ENCODE measurements at places on chromosomes 1 and 21.

- DNase-seq, result no peak
Observed at GRCh38 chr21:41254090-41254700, 62.4 kb upstream of the FAM3B start.

- DNase-seq, result no peak
Observed at GRCh38 chr1:206512851-206513180, 5.5 kb downstream of the RASSF5 start.

GRCh38 chr1:214404571-214405213 lies 123.7 kb downstream of the SMYD2 start:
- no peak for DNase-seq

- DNase-seq, result no peak
Observed at GRCh38 chr1:93180723-93181613, at the start of gene CCDC18. Gene CCDC18, plus strand, starts transcription at chr1:93180724. Its CDS starts 2,638 bp downstream, at chr1:93183362.

DNA sequence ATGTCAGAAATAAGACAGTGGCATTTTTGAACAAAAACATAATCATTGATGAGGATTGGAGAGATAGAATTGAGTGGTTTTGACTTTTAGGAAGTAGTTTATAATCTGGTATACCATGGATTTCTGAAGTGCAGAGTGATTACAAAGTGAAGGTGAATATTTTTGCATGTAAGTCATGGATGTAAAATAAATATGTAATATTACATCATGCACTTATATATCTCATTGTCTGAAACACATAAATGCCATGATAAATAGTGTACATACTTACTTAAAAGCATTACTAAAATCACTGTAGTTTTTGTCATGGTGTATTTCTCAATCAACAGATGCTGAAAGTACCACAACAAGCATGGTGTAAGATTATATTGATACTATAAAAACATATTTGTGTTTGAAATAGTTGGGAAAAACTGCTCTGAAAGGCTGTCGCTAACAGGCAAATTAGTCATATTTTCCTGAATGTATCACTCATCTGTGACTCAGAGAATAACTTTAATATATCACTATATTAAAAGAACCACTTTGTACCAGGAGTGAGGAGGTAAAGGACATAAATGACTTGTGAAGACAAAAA lies 24.8 kb upstream of the RGS18 start:
- no peak for DNase-seq

GRCh38 chr1:114670083-114671010 lies 498 bp upstream of the DENND2C start:
- peak; percentile 95 for DNase-seq

GRCh38 chr1:3530926-3531818 lies 76.7 kb downstream of the ARHGEF16 start:
- DNase-seq, result peak; percentile 86

DNA sequence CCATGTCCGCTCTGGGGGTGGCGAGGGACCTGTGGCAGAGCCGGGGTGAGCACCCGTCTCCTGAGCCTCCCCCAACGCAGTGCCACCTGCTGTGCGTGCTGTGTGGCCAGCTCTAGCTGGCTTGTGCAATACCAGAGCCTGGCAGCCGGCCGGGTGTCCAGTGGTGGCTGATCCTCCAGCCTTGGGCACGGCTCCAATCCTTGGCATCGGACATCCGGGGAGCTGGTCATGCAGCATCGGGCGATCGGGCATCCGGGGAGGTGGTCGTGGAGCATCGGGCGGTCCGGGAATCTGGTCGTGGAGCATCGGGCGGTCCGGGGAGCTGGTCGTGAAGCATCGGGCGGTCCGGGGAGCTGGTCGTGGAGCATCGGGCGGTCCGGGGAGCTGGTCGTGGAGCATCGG lies 8.1 kb downstream of the SLX9 start:
- no peak for DNase-seq

DNA sequence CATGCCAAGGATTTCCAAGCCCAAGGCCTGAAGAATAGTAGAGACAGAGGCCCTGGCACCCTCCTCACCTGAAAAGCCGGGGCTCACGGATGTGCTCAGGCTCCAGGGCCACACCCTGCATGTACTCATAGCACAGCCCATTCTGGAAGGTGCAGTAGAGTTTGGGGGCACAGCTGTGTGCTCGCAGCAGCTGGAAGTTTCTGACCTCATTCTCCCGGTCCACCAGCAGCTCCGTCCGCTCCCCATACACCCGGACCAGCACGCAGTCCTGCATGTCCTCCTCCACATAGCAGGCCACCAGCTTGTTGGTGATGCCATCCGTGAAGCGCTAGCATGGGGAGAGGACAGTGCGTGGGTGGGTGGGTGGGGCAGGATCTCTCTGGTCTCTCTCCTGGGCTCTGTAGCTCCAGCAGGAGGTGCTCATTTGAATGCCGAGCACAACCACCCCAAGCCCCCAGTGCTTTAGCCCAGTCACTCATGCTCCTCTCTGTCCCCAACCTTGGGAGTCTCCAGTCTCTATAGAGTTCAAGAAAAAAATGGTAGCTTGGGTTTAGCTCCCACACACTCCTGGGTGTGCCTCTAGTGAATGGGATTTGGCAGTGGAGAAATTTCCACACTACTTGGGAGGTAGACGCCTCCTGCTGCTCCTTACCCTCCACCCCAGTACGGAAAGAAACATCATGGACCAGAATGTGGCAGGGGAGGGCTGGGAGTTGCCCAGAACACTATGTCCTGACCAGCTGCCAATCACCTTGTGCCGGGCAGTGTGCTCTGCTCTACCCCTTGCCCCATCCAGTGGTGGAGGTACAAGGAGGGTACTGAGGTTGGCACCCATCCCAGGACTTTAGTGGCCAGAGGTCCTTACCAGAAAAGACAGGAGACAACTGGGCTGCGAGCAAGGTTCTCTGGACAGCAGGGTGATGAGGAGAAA lies 1.9 kb downstream of the ETNK2 start:
- no peak for DNase-seq

GRCh38 chr21:42941696-42942085 lies 16.3 kb upstream of the ERVH48-1 start:
- DNase-seq, result no peak

- no peak for DNase-seq
Observed at GRCh38 chr1:222370913-222371675, 176.8 kb downstream of the HHIPL2 start.

DNA sequence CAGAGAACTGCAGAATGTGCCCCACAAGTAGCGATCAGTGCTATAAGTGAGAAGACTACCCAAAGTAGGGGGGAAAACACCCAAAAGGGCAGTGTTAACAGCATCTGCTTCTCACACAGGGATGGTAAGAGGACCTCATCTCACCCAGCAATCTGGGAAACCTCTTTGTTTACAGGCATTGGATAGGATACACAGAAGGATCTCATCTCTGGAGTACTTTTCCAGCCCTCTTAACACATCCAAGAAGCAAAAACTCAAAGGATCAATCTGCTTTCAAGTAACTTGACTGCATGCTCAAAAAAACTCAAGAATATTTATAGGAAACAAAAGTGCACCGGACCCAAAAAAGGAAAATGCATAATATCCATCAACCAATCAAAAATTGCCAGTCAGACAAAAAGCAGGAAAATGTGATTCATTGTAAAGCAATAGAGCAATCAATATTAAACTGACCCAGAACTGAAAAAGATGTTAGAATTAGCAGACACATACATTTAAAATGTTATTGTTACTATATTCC lies 311.0 kb upstream of the CXADR start:
- DNase-seq, result no peak

DNA sequence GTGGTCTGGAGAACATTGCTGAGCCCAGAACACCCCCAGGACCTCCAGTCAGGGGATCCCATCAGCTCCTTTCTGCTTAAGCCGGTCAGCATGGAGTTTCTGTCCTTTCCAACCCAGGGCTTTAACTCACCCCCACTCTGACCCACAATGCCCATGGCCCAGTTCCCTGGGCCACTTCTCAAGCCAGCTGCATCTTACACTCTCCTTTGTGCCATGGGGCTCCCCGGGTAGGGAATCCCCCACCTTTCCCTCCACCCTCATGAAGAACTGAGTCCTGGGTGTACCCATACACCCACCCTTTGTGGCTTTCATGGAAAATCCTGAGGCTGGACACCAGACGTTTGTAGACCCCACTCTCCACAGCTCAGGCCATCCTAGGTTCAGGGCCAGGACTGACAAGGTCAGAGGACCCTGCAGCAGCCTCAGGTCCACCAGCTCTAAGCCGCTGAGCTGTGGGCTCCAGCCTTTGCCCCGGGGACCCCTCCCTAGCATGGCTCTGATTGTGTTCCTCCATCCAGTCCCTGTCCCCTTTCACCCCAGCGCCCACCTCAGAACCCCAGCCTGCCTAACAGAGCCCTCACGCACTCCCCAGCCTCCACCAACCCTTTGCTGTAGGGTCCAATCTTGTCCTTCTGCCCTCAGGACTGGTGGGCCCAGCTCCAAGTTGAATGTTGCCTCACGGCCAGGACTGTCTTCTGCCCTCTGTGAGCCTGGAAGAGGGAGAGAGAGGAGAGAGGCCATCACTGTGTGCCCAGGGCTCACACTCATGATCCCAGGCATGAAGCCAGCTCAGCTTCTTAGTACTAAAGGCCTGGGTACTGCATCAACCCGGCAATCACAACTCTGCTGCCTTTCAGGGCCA lies 394.8 kb downstream of the MATN1 start:
- DNase-seq, result no peak

- DNase-seq, result no peak
Observed at GRCh38 chr1:13681921-13682320, 18.1 kb upstream of the PRDM2 start.

GRCh38 chr1:214967865-214968575 lies 114.5 kb upstream of the KCNK2 start:
- no peak for DNase-seq

- no peak for DNase-seq
Observed at GRCh38 chr1:88291611-88292354, 392.3 kb upstream of the PKN2 start.

DNA sequence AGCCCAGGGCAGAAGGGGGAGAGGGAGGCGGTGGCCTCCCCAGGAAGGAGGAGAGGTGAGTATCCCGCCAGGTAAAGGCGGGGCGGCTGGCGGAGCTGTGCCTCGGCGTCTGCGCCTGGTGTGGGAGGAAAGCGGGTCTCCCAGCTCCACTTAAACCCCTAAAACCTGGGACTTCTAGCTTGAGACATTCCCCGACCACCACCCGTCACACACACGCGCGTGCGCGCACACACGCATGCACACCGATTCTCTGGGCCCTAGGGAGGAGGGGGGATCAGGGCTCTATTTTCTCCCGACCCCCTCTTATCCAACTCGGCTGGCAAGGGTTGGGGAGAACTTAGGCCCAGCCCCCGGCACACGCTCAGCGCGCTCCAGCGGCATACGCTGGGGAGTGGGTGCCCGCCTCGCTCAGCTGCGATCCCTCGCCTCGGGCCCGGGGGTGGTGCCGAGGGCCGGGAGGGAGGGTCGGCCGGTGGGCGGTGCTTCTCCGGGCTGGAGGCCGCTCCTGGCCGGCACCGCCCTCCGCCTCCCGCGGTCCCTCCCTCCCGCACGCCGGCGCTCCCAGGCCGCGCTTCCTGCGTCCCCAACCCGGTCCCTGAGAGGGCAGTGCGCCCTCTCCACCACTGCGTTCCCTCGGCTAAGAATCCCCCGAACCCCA lies at the start of gene TMEM51:
Gene TMEM51, plus strand, starts transcription at position 564 of the 658 bp plus-strand sequence. CDS start 61,341 bp downstream, outside the sequence.
- DNase-seq, result peak; percentile 91

DNA sequence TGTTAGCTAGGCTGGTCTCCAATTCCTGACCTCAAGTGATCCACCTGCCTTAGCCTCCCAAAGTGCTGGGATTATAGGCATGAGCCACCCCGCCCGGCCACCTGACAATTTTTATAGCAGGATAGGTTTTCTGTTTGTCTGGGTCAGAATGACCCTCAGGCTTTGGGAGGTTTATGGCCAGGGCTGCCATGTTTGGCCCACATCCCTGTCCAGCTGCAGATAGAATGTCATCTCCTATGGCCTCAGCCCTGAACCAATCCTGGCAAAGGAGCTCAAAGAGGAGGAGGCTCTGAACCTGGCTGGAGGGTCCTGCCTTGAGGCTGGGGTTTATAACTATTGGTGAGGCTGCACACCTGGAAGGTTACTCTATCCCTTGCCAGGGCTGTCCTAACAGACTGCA lies 83.0 kb downstream of the HMGB4 start:
- DNase-seq, result no peak

GRCh38 chr1:9187004-9187403 lies 47.6 kb upstream of the H6PD start:
- DNase-seq, result no peak

- DNase-seq, result no peak
Observed at GRCh38 chr1:195439661-195440060, 1168.6 kb downstream of the KCNT2 start.

- DNase-seq, result no peak
Observed at GRCh38 chr1:29599826-29600225, 363.5 kb downstream of the PTPRU start.

DNA sequence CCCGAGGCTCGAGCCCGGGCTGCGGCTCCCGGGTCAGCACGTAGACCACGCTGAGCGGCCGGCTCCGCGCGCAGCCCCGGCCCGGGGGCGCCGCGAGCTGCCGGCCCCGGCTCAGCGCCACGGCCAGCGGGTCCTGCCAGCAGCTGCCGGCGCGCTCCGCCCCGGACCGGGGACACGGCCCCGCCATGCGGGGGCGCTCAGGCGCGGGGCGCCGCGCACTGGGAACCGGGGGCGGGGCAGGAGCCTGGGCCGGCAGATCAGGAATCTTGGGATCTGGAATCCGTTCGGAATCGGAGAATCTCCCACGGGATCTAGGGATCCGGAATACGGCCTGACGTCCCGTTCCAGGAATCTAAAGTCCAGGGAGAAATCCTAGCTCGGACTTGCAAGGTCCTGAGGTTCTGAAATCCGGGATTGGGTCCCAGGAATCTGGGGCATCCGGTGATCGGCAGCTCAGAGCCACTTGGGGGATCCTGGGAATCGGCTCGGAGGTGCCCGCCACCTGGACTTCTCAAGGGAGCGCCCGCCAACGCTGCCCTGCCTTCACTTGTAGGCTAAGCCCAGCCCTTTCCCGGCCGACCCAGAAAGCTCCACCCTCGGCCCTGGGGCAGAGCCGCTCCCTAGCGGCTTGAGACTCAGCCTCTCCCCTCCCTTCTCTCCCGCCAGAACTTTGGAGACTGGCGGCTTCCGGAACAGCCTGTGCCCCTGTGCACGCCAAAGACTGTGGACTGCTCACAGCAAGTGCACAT lies at the start of gene MAP3K6:
Gene MAP3K6, minus strand, starts transcription at position 551 of the 749 bp plus-strand sequence. Its CDS starts 364 bp downstream, at position 187.
- peak; percentile 71 for DNase-seq

DNA sequence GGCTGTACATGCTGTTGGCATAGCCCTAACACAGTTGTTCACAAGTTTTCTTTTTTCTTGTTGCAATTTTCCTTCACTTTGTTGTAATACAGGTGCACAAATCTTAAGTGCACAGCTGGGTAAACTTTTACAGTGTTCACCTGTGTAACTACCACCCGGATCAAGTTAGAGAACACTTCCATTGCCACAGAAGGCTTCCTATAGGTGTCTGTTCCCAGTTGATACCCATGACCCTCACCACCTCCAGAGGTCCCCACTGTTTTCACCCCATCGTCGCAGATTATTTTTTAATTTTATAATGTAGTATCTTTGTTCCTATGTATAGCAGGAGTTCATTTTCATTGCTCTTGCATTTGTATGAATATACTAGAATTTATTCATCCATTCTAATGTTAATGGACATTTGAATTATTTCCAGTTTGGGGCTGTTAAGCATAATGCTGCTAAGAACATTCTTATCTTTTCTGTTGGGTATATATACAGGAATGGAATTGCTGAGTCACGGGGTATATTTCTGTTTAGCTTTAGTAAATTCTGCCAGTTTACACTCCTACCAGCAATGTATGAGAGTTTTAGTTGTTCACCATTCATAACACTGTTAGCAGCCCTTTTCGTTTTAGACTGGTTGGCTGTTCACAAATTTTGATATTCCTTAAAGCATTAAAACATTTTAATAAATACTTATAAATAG lies 16.4 kb downstream of the SPRTN start:
- DNase-seq, result no peak

Data from nephron progenitor cell (in vitro differentiated cells).